ENCODE measurements at places on chromosomes 2 and 18.

DNA sequence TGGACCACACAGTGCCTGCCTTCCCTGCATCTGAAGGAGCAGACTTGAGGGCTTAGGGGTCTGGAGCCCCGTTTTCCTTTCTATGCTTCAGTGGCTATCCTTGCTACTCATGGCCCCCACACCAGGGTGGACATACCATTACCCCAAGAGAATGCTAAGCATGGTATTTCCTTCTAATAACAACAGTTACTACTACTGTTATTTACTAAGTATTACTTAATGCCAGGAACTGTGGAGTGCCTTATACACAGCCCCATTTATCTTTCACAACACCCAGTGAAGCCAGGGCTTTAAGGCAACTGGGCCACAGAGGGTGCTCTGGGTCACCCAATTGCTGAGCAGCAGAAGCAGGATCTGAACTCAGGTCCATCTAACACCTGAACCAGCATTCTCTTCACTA, 5.8 kb upstream of the PAX8 start:
- no peak for DNase-seq

GRCh38 chr2:61562615-61563014, 24.5 kb upstream of the XPO1 start:
- DNase-seq, result no peak

GRCh38 chr18:43596105-43596712, 318.9 kb upstream of the SYT4 start:
- no peak for DNase-seq

DNA sequence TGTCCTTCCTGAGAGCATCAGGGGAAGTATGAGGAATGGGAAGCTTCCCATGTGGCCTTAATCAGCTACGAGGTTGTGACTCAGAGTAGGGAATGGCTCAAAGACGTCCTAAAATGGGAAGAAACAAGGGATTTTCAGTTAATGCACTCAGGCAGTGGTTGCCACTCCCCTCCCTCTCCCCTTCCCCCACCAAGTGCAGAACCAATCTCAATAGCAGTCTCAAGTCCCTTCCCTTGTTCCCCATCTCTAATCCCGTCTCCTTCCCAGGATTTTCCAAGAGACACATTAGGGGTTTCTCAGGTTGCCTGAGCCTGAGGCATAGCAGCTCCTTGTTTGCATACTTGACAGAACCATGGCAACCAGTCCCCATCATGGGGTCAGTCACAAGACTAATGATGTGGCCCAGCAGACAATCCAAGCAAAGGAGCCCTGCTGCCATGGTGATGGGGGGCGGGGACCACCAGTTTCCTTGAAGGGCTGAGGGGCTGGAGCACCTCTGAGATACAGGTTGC, 18.2 kb upstream of the RESP18 start:
- no peak for DNase-seq

DNA sequence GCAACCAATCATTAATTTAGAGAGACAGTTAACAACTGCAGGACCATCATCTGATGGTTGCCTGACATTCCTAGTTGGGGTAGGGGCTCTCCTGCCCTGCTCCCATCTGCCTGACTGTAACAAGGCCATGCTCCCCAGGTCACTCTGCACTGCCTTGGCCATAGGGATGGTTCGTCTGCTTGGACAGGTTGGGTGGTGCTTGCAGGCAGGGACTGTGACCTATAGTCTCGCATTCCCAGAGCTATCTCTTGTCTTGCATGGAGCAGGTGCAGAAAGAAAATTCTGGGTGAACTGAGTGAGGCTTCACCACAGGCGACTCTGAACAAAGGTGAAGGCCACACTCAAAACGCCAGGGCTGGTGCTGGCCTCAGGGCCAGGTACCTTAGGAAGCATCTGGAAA, 64.7 kb downstream of the EMILIN2 start:
- no peak for DNase-seq

Data from stimulated activated CD4-positive, alpha-beta T cell treated with anti-CD3 and anti-CD28 coated beads, Interleukin-15, amount 100 ng/mL, for 48 hours (primary cell).